T-helper 22 cell (primary cell): ENCODE measurements at places on chromosomes 5 and 9.
A peak's percentile ranks its signal among the peaks of the same experiment; 100 is the strongest.

- DNase-seq = no peak
Measured at GRCh38 chr5:1001406-1002270, 7.0 kb upstream of the NKD2 start.

- peak; percentile 56 for DNase-seq
Measured at GRCh38 chr9:127970401-127971313, 10.1 kb downstream of the EEIG1 start.

DNA sequence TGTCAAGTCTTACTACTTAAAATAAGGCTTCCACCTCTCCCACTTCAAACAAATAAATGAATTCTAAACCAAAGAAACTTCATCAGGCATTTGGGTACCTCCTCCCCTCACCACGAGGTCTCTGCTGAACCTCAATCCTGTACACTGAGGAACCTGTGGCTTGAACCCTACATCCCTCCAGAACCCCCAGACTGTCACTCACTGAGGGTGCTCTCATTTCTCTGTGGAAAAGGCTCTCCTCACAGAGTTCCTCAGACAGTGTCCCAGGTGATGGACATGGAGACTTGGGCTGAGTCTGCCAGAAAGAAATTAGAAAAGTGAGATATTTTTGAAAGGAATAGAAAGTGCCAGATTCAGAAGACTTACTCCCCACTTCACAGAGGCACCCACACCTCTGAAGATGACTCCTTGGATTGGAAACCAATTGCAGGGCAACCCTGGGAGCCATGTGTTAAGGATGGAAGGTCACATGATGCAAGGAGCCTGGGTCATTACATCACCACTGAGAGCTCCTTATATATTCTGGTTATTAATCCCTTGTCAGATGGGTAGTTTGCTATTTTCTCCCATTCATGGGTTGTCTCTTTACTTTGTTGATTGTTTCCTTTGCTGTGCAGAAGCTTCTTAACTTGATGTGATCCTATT lies 19.8 kb downstream of the MLANA start:
- no peak for DNase-seq

DNA sequence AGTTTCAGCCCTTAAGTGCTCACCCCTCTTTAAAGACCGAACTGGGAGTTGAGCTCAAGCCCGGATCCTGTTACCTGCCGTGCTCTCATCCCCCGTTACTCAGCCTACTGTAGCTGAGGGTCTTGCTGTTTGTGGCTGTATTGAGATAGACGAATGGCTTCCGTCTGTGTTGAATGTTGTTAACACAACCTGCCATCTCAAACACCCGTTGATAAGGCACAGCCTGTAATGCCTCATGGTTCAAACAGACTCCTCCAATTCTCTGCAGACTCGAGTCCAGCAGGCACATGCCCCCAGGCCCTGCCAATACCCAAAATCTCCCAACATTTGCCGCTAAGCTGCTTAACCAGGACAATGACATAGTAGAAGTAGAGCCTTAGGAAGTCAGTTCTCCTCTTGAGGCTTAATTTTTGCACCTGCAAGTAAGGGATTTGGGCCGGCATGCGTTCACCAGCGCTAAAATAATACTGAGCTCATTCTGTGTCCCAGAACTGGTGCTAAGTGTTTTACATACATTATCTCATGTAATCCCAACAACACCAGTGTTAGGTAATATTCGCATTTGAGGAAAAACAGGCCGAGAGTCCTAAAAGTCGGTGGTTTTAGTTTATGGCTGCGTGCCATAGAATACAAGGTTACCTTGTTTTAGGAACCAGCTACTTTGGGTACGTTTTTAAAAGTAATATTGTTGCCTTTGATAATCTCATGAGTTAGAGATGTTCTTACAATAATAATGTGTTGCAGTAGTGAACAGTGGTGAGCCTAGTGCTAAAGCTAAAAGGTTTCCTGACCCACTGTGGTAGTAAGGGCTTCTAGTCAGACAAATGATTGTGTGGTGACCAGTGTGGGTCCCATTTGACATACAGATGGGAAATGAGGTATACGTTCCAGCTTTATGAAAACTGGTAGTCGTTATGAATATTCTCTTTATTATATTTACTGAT lies 1.5 kb upstream of the RFX3 start:
- DNase-seq = no peak

DNA sequence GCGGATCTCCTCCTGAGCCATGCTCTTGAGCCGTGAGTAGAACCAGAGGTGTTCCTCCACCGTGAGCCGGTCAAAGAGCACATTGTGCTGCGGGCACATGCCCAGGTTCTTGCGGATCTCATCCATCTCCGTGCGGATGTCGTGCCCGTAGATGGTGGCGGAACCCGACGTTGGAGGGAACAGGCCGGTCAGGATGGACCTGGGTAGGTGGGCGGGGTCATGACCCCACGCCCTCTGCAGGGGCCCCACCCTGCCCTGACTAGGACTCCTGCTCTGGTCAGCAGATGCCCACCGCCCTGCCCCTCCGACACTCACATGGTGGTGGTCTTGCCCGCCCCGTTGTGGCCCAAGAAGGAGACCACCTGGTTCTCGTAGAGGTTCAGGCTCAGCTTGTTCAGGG lies 12.1 kb downstream of the ABCA2 start:
- DNase-seq = no peak

GRCh38 chr5:84564321-84565075 lies 179.8 kb upstream of the EDIL3 start:
- DNase-seq = no peak

DNA sequence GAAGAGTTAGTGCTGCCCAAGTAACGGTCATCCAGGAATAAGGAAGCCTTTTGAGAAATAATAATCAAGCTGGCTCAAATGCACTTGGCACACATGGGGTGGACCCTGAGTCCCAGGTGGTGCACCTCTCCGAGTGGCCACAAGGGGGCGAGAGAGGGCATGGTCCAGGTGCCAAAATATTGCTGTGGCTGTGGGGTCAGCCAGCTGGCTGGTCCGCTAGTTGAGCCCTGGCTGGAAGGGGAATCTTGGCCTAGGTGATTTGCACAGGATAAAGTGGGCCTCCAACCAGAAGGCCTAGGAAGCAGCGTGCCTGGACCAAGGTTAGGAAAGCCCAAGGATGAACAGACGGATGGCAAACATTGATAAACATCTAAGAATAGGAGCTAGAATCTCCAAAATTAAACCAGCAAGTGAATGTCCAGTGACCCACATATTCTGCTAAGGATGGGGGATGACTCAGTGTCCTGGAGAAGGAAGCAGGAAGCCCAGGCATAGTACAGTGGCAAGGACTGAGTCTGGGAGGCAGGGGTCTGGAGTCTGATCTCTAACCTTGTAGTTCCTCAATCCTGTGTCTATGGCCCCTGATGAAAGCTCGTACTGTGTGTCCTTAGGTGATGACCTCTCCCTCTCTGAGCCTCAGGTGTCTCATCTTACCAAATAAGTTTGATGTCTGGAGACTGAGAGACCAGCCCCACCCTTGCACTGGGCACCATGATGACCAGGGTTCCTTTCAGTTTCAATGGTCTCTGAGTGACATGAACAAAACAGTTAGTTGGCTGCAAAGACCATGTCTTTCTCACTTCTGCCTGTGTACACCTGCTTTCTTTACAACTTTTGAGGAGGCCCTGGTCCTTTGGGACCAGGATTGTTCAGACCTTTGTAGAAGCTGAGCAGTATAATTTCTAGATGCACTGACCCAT lies 19.2 kb upstream of the SHB start:
- DNase-seq = peak; percentile 12
